CD4-positive, alpha-beta T cell (primary cell): ENCODE measurements at places on chromosomes 5 and 9.

- DNase-seq = no peak
Measured at GRCh38 chr9:90044263-90044662, 439.5 kb downstream of the GADD45G start.

- DNase-seq = no peak
Measured at GRCh38 chr5:125668884-125669283, 754.3 kb upstream of the GRAMD2B start.

DNA sequence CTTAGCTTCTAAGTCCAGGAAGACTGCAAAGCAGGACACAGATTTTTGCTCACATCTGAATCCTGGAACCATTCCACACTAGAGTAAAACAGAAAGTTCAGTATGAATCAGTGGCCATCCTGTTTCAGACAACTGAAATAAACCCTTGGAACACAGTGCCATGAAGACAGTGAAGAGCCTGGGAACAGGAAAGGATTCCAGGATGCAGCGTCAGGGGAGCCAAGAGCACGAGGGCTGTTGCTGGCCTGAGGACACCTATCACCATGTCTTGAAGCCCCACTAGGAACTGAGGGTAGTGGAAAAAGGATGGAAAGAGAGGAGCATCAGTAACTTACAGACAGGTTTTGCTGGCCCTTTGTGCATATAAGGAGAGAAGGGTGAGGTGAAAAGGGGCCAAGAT, 115.3 kb upstream of the FSTL4 start:
- no peak for DNase-seq

- DNase-seq = no peak
Measured at GRCh38 chr9:93009337-93010015, 49.0 kb upstream of the SUSD3 start.

- DNase-seq = no peak
Measured at GRCh38 chr5:78809444-78809843, 160.9 kb upstream of the LHFPL2 start.

DNA sequence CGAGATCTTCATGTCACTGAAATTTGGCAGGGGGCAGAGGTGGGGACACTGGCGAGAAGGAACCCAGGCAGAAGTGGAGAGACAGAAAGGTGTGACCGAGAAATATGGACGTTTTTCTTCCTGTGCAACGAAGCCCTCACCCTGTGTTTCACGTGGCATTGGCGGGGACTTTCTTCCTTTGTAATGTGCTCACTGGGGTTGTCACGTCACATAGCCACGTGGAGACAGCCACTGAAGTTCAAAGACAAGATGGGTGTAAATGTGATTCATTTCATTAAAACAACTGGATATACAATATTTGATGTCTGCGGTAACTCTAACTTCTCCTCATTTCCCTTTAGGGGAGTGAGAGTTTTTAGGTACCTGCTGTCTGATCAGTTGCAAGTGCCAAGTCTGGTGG, 225.7 kb downstream of the FSTL4 start:
- DNase-seq = no peak

DNA sequence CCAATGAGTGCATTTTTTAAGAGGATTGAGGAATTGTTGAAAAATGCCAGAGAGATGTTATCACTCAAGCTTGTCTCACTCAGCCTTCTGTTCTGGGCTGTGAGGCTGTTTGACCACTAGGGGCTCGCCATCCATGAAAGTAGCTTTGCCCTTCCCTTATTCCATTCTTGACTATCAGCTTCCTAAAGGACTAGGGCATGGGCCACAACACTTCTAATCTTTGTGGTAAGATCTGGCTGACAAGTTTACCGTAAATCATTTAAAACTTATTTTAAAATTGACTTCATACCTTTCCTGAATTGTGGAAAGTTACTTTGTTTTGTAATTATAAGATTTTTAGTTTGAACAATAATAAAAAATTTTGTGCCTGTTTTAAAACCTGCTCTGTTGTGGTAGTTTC, 49.5 kb downstream of the TJP2 start:
- DNase-seq = no peak

- DNase-seq = no peak
Measured at GRCh38 chr9:113626735-113627495, 163.4 kb downstream of the RGS3 start.

DNA sequence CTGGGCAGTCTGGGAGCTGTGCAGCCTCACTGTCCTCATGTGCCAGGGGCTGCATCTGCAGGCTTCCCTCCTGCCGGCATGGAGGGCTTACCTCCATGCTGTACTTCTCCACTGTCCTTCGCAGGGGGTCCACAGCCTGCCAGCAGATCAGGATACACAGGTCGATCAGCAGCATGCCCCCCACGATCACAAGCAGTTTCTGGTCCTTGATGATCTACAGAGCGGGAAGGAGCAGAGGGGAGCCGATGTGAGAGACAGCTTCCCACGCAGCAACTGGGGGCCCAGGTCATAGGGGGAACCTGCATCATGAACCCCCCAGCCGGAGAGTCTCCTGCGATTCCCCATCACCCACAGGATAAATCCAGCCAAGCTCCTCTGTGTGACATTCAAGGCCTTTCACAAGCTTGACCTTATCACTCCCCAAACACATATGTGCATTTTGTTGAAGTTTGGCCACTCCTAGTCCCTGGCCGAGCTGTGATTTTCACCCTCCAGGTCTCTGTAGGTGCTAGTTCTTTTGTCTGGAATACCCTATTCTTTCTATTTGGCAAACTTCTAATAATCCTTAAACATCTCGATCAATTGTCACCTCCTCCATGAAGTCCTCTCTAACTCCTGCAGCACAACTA, 107.3 kb upstream of the TBC1D2 start:
- no peak for DNase-seq

DNA sequence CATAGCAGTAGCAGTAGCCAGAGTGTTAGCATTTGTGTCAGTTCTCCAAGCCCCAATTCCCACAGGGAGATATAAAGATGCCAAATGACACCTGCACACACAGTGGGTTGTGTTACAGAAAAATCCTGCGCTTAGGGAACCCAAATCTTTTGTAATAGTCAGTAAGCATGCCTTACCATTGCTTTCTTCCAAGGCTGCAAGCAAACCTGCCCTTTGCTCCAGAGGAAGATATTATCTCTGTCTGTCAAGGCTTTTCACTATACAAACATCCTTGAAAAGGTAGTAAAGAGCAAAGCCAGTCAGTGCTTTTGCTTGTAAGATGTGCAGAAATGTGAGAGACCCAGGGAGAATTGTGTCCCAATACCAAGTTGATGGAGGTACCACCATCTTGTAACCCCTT, 2.9 kb downstream of the ANKDD1B start:
- DNase-seq = no peak

GRCh38 chr5:172455511-172456061, 1.3 kb upstream of the SH3PXD2B start:
- no peak for DNase-seq

- no peak for DNase-seq
Measured at GRCh38 chr9:123067136-123067535, 33.7 kb downstream of the GPR21 start.

DNA sequence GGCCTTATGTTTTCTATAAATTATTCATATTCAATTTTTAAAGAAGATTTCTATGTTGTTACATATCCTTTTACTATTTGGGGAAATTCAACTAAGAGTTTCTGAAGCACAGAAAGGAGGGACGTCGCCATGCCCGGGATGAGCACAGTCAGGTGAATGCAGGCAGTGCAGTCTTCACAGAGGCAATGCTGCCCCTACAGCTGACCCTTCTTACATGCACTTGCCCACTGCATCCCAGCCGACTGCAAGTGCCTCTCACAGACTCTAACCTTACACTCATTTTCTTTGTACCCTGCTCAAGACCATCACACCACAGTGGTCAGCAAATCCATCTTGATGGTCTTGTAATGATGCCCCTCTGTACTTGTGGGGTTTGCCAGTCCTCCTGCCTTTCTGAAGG, 73.8 kb downstream of the SHC3 start:
- DNase-seq = no peak

DNA sequence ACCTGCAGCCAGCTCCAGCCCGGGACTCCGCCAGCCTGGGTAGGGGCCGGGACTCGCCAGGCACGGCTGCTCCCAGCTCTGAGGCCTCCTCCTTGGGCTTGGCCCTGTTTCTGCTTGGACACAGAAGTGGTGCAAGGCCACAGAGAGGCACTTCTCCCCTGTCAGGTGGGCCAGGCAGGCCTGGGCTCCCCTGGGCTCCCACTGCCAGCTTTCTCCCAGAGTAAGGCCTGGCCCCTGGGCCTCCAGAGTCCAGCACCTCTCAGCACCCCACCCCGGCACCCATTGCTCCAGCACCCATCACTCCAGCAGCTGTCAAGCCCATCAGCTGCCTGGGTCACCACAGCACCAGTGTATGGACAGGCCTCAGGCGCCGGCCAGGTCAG, 71.1 kb upstream of the LRRTM2 start:
- DNase-seq = no peak

- no peak for DNase-seq
Measured at GRCh38 chr9:34426347-34427074, 31.9 kb downstream of the FAM219A start.

- DNase-seq = no peak
Measured at GRCh38 chr9:110198357-110198756, 9.6 kb downstream of the C9orf152 start.

DNA sequence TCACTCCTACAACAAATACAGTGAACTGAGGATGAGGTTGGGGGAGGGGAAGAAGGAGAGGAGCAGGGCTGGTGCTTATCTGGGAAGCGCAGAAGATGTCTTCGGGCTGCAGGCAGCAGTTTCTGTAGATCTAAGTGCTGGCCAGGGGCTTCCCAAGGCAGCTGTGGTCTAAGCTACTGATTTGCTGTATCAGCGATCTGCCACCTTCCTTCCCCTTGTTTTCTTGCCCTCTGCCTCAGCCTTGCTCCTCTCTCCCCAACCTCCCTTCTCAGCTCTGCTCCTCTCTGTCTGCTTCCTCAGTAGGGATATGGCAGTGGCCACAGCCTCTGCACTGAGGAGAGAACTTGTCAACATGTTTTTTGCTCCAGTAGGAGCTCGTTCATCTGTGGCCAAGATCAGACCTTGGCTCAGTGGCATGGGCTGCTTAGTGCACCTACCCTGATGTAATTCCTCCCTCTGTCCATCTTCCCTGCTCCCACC, 42.8 kb upstream of the IL6ST start:
- peak; percentile 13 for DNase-seq

- DNase-seq = no peak
Measured at GRCh38 chr9:131704988-131705387, 34.9 kb downstream of the RAPGEF1 start.

DNA sequence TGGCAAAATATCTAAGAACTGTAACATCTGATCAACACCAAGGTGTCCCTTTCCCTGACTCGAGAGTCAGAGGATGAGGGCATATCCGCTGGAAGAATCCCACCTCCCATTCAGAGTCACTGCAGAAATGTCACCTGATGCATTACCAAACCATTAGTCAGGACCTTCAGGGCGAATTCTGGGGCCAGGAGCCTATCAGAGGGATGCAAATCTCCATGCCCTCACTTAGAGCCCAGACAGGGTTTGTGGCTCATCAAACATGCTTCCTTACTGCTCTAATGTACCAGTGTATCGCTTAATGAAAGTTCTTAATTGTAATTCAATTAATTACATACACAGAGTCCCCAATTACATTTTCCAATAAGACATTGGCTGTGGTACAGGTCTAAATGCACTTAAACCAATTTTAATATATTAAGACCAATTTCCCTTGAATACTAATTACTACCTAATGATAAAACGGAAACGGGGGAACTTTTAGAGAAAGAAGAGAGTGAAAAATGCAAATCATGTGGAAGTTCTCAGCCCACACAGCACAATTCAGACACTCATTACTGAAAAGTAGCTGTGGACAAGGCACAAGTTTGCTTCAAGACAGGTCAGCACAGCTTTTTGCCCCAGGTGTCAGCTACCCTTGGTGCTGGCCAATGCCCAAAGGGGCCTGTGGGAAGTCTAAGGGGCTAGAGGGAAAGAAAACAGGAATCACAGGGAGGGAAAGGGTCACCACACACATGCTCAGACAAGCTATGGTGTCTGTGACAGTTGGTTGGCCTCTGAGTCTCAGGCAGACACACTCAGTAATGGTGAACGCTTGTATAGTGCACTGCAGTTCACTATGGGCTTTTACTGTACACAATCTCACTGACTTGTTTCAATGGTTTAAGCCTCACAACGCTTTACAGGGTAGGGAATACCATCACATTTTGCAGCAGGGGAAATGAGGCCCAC, 211.6 kb downstream of the MAPKAP1 start:
- no peak for DNase-seq

GRCh38 chr9:77876590-77876989, 155.0 kb downstream of the GNAQ start:
- no peak for DNase-seq

GRCh38 chr9:134944351-134944802, 26.7 kb upstream of the FCN1 start:
- no peak for DNase-seq

- DNase-seq = no peak
Measured at GRCh38 chr5:80037366-80037765, 2.2 kb downstream of the THBS4 start.

DNA sequence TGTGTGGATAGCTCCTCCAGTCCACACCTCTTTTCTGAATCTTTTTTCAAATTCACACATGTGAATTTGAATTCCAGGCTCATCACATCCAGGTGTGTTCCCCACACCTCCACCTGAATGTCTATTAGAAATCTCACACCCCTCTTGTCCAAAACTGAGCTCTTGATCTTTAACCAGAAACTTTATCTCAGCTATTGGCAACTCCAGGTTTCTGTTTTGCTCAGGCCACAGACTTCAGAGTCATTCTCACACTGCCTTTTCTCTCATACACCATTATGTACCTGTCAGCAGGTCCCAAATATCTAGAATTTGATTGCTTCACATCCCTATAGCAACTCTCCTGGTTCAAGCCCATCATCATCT, 11.6 kb downstream of the NIPSNAP3B start:
- no peak for DNase-seq

- peak; percentile 53 for DNase-seq
Measured at GRCh38 chr9:38371495-38371894, 21.0 kb upstream of the ALDH1B1 start.

GRCh38 chr5:126452477-126452876, 29.3 kb downstream of the GRAMD2B start:
- DNase-seq = no peak

DNA sequence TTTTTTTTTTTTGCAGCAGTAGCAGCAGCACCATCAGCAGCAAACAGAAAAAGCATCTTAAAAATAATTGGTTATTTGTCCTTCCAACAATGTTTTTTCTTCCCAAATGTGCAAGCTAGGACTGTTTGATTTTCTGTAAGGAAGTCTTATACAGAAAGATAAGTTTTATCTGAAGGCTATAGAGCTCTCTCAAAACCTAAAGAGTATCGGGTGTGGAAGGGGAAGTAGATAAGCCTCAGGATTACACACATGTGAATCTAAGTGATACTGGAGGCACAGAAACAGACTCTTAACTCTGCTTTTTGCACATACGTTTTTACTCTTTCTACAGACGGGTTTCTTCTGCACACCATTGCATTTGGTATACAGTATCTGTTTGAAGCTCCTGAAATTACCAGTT, 184.4 kb upstream of the FTMT start:
- no peak for DNase-seq

GRCh38 chr9:134987906-134988700, 70.4 kb upstream of the FCN1 start:
- no peak for DNase-seq
